ENCODE measurements at places on chromosomes 4 and X. TPM values are rescaled to one million over a fixed set of nuclear protein-coding genes. Genes with fewer than 3 reads are reported as not detected.

GRCh38 chr4:1293991-1294390 is 4.3 kb downstream of the MAEA start:
- no peak for DNase-seq

Gene PCDH10
- total RNA-seq: 61.9 TPM

Gene CXCL3
- total RNA-seq: 5.2 TPM

GRCh38 chrX:1725472-1725871 is 110.6 kb downstream of the ASMT start:
- DNase-seq: peak; percentile 11

DNA sequence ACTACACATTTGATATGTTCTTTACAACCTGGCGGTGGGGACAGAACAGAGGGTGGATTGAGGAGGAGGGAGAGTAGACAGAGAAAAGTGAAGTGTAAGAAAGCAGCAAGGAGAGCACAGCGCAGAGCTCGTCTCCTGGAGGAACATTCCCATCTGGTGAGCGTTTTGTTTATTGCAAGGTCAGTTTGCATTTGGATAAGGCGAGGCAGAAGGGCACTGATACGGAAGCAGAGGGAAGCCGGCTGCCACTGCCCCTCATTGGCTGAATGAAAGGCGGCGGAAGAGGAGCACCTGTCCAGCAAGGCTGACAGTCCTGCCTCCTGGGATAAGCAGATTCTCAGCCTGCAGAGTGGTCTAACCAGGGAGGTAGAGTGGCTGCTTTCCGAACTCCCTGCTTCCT is 83.2 kb downstream of the GPR143 start:
- no peak for DNase-seq

DNA sequence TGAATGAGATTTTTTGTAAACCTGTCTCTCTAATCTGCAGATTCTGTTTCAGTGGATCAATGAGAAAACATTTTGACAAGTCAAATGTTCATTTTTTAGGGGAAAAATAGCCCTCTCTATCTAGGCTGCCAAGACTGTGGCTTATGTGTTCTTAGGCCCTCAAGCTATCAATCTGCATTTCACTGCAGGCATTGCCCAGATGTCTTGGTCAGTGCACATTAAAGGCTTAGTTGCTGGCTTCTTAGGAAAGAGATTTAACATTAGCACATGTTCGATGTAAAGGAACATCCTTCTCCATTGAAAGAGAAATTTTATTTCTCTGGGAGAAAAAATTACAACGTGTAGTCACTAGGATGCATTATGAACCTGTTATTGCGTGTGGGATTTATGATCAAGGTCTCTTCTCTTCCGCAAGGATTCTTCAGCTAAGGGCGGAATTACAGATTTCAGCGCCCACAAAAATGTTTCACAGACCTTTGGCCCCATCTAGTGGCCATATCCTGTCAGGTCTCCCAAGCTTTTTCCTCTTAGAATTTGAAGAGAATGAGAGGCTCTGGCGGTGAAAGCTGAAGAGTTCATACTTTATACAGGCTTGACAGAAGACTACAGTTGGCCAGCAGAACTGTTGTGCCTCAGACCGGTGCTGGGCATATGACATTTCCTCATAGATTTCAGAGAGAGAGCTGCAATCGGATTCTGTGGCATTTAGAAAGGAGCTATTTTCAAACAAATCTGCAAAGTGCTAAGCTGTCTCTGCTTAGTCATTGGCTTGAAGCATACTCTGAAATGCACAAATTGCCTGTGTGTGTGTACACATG is 144.6 kb upstream of the NOCT start:
- peak; percentile 76 for DNase-seq

DNA sequence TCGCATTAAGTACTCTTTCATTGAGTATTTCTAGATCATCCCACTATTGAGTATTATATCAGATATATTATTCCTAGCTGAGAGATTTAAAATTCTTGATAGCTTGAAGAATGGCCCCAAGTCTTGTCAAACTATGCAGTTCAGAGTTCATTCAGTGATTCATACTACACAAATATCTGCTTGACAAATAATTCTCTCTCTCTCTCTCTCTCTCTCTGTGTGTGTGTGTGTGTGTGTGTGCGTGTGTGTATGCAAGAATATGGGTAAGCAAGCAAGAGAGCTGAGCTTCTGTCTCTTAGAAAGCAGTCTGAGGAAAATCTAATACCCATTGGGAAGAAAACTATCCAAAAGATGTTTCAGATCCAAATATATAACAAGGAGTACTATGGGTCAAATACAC is 142.0 kb downstream of the SLC10A7 start:
- no peak for DNase-seq

DNA sequence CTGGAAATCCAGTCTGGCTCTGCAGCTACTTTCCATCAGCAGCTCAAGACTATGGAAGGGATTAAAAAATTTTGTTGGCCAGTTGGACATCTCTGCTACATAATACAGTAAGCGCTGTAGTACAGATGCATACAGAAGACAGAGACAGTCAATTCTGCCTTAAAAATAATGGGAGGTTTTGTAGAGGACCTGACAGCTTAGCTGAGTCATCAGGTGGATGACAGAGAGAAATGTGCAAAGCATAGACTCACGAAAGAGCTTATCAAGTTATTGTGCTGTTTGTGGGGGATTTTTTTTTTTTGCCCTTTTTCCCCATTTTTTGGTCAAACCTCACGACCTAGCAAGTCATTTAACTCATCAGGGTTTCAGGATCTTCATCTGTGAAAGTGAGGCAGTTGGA is 149.0 kb upstream of the SCML1 start:
- DNase-seq: no peak

Gene NMU
- 19.4 TPM for total RNA-seq

GRCh38 chr4:41406113-41406516 is 131.8 kb upstream of the LIMCH1 start:
- DNase-seq: no peak

DNA sequence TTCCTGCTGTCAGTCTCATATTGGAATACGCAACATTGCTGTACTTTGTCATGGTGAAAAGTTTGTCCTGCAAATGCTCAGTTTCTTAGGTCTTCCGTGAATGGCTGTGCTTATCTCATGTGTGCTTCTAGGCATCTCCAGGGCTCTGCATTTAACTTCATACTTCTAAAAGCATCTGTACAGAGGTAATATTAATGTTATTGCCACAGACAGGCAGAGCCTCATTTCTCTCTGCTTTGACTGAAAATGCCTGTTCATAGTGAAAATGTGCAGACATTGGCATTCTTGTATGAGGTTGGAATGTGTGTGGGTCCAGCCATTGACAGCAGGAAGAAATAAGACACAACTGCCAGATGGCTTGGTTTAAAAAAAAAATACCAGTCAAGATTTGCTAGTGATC is 140.1 kb upstream of the TTC29 start:
- no peak for DNase-seq

Gene FAM47E
- 5.4 TPM for total RNA-seq

- no peak for DNase-seq
These were observed 11.5 kb upstream of the CHST7 start for GRCh38 chrX:46561824-46562657.

GRCh38 chr4:2837110-2837903 is 6.3 kb upstream of the ADD1 start:
- DNase-seq: peak; percentile 48

- no peak for DNase-seq
These were observed 19.9 kb upstream of the PCDH10 start for GRCh38 chr4:133129237-133129636.

Gene UGT2B10
- total RNA-seq: 0.45 TPM

Gene ZFP92
- 0.26 TPM for total RNA-seq

Gene GPC4
- 69.0 TPM for total RNA-seq

DNA sequence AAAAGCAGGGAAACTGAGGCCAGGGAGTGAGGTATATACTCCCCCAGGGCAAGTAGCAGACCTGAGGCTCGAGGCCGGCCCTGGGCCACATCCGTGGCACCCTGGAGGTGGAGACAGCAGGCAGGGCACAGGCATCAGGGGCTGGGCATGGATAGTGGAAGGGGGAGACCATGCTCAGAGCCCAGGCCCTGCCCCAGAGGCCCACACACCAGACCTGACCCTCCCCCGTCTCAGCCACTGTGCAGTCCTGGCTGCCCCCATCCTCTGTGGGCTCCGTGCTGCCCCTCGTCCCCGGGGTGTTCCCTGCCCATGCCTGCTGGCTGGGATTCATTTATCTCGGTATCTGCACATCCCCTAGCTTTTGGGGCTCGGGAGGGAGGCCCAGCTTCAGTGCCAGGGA is 103.1 kb upstream of the NKX1-1 start:
- no peak for DNase-seq

Gene FGD1
- 23.9 TPM for total RNA-seq

Gene FNIP2
- 31.0 TPM for total RNA-seq

DNA sequence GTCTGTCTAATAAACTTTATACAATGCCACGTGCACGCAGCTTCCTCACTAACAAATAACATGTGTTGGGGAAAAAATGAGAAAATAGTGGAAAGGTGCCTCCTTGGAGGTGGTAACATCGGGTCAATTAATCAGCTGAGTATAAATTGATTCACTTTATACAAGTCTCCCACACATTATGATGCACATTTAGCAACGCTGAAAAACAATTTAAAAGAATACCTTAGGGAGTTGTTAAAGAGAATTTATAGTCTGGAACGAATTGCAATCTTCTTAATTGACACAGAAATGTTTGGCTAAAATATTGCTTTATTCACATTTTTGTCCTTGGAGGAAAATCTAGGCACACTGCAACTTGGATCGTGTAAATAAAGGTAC is 84.2 kb downstream of the HPRT1 start:
- DNase-seq: no peak

Gene FAM156B
- total RNA-seq: 20.1 TPM

Gene ZCCHC18
- total RNA-seq: 2.6 TPM

Gene BMPR1B
- total RNA-seq: 9.3 TPM

Gene TMPRSS11F
- total RNA-seq: 0.31 TPM

Gene DIPK2B
- total RNA-seq: not detected

DNA sequence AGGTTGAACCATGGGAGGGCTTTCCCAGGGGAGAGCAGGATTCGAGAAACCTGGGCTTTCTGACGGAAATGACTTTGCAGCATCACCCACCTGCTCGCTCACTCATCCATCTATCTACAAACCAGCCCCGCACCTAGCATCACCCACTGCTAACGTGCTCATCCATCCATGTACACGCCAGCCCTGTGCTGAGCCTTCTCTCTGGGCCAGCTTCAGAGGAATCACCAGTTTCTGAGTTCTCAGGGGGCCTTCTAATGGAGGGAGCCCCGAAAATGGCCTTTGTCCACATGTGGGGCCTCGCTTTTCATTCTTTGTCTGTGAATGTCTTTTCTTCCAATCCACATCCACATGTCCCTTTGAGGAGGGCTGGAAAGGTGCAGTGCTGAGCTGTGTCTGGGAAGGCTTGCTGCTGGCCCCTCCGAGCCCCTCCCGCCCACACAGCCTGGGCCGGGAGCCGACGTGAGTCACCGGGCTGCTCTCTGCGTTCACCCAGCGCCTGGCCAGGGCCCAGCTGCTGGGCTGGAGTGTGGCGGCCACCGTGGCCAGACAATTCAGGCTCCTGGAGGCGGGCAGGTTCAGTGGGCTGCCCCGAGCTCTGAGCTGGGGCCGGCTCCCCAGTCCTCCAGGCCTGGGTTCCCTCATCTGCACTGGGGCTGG is 14.7 kb downstream of the SORCS2 start:
- DNase-seq: no peak

Gene KLF8
- 30.7 TPM for total RNA-seq

- no peak for DNase-seq
These were observed 125.8 kb downstream of the EDA start for GRCh38 chrX:69741721-69742120.

DNA sequence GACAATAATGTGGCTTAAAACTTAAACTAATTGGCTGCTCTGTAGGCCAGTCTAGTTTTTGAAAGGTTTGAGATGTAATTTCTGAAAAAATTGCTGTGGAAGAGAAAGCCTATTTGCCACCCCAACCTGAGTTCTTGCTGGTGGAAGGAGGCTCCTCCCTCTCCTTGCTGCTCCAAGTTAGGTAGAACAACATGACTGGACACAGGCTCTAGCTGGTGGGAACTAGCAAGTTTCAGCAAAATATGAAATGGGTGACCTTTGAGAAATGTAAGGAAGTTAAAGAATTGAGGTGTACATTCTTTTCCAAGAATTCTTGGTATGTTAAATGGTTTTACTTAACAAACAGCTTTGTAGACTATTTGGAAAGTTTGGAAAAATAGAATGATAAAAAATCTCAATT is 8.0 kb downstream of the RPL34 start:
- no peak for DNase-seq

- no peak for DNase-seq
These were observed 1092.3 kb downstream of the ARAP2 start for GRCh38 chr4:35151816-35152572.

Gene PAGE5
- total RNA-seq: not detected

Gene ZNF157
- 0.58 TPM for total RNA-seq

- no peak for DNase-seq
These were observed 37.9 kb downstream of the RELL1 start for GRCh38 chr4:37648084-37648817.

DNA sequence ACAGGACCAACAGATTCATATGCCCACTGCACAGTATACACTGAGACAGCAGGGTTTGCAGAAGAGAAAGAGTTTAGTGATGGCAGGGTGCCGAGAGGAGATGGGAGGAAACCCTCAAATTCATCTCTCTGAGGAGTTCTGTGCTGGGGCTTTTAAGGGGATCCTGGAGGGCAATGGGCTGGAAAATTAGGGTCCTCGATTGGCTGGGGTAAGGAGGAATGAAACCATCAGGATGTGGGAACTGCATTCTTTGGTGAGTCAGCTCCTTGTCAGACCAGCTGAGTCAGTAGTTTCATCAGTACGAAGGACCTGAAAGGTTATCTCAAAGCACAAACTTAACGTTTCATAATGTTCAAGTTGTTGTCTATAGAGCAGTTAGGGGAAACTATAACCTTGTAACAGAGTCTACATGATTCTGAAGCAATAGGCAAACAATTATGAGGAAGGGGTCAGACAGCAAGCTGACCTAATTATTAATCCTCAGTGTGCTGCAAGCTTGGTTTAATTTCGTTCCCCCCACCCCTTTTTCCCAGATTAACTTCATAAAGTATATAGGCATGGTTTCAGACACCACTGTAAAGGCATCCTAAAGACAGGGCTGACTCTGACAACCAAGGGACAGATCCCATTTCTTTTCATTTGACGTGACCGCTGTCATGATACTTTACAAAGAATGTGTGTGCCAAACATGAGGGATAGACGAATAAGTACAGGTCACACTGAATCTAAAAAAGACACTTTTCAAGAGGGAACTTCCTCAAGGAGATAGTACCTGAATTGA is 1.5 kb upstream of the MSMO1 start:
- no peak for DNase-seq

- no peak for DNase-seq
These were observed 185.4 kb downstream of the INPP4B start for GRCh38 chr4:142660728-142661127.

Gene SMPX
- 0.95 TPM for total RNA-seq
